Hematopoietic multipotent progenitor cell treated with erythropoietin and hydrocortisone succinate and interleukin-3 and kit ligand, for 17 days (in vitro differentiated cells): ENCODE measurements at places on chromosomes 2 and 18.

DNA sequence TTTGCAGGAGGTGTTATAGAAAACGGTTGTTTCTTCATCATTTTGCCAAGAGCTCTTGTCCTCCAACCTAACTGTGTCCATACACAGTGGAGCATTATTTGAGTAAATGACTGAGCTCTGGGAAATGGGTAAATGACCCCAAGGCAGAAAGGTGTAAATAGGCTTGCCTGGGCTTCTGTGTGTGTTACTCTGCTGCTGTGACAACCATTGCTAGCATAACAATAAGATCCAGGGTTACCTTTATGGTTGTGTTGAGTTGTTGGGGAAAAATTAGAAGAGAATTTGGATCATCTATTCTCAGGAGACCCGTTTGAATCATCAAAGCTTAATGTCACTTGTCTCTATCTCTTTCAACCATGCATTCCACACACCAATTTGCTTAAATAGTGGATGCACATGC is 672.7 kb downstream of the DPP10 start:
- DNase-seq: no peak

DNA sequence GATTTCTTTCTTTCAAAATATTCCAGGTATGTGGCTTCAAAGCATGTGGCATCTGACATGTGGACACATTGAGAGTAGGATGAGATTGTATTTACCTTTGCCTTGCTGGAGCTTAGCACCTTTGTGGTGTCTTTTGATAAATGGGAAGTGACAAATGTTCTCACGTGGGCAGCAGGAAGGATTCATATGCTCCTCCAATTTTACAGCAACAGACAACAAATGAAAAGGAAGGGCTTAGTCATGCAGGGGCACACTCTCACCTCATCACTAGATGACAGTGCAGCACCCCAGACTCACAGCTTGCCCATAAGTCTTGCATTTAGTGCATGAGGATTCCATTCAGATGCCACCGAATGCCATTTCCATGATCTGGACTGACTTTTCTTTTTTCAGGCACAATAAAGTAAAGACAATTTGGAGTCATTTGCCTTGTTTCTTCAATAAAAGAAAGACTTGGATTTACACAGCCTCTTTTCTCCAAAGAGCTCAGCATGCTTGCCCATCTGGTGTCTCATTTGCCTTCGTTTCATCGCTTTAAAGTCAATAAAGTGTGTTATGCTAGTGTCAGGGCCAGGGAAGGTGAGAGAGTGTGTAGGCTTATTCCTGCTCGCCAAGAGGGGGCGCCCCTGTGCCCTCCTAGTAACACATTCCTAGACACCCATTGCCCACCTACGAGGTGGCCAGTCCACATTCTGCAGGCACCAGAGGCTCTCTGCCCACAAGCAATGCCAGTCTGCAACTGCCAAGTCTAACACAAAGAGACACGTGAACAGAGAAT is 39.6 kb upstream of the DAPL1 start:
- no peak for DNase-seq

GRCh38 chr2:162919111-162919510 is 80.5 kb upstream of the KCNH7 start:
- DNase-seq: no peak

- DNase-seq: peak; percentile 24
Measured at GRCh38 chr2:1140389-1141003, 189.8 kb downstream of the SNTG2 start.

- DNase-seq: no peak
Measured at GRCh38 chr2:241499146-241499965, 9.0 kb downstream of the STK25 start.

DNA sequence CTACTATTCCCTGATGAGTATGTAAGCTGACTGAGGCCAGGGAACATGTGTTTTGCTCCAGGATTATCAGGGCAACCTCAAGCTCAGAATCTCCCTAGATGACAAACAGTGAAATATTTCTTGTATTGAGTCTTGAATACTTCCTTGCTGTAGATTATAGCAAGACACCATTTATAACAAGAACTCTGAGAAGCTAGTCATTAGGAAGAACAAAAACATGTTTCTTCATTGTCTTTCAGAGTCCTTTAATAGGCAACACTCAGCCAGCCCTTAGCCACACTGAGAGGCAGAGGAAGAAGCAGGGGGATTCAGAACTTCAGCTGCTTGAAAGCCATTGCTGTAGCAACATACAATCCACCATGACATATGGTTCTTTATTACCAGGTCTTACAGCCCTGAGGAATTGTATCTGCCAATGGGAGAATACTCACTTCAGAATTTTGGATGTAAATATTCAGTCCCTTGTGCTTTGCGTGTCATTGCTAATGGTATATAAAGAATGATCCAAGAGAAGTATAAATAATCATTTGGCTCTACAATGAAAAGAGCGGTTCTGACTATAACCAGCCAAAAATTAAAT is 117.5 kb upstream of the NCKAP5 start:
- DNase-seq: no peak

DNA sequence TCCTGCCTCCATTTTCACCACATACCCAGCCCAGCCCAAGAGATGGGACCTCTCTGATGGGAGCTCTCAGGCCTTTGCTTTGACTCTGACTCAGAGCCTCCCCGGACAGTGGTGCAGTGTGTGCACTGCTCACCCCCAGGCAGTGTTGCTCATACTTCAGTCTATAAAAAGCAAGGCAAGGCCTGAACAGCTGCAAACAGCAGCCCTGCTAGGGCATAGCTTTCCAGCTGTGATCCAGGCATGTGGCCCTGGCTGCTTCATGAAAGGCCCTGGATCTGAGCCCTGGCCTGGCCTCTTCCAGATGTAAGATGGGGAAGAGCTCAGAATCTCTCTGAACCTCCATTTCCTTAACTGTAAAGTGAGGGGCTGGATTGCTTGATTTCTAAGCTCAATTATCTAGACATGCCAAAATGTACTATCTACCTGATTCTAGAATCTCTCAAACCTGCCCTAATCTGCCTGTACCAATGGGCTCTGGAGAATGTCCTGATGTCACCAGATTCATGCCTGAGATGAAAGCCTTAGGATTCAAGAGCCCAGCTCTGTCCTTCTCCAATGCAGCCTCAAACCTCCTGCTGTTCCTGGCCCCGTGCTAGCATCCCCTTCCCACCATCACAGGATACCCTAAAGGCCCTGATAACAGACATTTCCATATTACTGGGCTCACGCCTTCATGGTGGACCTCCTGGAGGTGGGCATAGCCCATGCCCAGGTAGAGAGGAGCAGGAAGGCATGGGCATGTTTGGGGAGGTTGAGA is 206.9 kb downstream of the ARL4C start:
- no peak for DNase-seq

GRCh38 chr2:12032398-12032797 is 286.0 kb downstream of the LPIN1 start:
- DNase-seq: no peak

DNA sequence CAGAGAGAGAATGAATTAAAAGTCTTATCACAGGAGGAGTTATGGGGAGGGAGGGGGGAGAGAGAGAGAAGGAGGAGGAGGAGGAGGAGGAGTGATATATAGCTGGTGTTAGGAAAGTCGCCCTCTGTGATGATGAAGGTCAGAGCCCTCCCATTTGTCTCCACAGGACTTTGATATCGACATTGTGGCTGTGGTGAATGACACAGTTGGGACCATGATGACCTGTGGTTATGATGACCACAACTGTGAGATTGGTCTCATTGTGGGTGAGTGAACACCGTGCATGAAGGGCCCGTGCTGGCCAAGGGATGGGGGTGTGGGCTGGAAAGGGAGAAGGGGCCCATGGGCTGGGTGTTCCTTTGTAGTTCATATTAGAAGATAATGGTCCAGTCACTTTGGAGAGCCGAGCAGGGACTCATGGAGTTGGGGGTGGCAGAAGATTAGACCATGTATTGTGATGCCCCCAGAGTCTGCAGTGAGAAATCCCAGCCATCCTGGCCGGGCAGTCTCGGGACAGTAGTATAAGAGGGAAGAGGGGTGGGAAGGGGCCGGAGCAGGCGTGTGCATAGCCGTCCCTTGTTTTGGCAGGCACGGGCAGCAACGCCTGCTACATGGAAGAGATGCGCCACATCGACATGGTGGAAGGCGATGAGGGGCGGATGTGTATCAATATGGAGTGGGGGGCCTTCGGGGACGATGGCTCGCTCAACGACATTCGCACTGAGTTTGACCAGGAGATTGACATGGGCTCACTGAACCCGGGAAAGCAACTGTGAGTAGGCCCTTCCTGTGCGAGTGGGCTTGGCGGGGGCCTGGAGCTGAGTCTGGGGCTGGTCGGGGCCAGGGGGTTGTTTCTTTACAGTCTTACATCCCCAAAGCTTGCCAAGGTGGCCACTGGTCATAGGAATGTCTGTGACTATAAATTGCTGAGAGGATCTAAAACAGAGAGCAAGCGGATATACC is 40.0 kb downstream of the HK2 start:
- no peak for DNase-seq

GRCh38 chr18:8726963-8727705 is 21.8 kb downstream of the MTCL1 start:
- DNase-seq: no peak

GRCh38 chr2:224576088-224576715 is 9.0 kb downstream of the CUL3 start:
- no peak for DNase-seq

- DNase-seq: no peak
Measured at GRCh38 chr2:12718711-12719399, 2.1 kb downstream of the TRIB2 start.

DNA sequence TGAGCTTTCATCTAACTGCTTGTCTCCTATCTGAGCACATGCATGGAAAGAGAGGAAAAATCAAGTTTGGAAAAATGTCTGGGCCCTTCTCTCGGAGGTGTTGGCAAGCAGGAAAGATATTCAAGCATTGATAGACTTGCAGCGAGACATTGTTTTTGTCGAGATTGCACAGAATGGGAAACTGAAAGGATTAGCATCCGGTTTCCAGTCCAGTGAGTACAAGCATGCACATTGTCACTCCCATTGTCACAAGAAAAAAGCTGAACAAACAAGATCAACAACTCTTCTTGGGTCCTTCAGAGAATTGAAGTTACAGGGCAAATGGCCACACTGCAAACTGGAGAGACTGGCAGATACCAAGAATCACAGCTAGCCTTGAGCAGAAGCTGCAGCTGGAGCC is 19.6 kb upstream of the MC5R start:
- no peak for DNase-seq

- no peak for DNase-seq
Measured at GRCh38 chr2:206962966-206963365, 23.6 kb downstream of the CPO start.

GRCh38 chr2:88582030-88582429 is 45.2 kb downstream of the EIF2AK3 start:
- DNase-seq: no peak

DNA sequence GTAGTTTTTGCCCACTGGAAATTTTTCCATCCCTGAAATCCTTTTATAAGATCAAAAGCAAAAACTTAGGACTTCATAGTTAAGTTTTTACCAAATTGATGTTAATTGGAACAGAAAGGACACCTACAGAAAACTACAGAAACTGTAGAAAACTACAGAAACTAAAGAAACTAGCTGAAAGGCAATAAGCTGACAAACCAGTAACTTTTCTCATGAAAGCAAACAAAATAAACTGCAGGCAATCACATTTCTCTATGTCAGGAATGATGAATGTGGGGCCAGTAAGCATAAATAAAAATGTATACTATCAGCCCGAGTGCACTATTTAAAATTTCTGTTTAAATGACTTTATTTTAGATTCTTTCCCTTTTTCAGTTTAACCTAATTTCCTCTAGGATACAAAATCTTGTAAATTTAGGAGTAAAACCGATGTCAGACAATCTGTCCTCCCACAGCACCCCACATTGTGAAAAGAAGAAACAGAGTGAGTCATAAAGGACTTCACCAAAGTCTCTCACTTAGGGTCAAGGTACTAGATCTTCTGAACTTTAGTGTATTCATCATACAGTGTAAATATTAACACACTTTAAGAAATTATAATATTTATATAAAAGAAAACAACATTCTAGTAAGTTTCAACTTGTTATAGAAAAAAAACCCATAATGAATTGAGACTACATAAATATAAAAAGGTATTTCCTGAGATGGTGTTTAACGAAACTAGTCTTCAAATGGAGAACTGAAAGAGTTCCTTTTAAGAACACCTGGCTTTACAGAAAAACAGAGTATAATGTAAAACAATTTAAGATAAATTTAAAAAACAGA is 46.6 kb downstream of the USP40 start:
- DNase-seq: no peak

DNA sequence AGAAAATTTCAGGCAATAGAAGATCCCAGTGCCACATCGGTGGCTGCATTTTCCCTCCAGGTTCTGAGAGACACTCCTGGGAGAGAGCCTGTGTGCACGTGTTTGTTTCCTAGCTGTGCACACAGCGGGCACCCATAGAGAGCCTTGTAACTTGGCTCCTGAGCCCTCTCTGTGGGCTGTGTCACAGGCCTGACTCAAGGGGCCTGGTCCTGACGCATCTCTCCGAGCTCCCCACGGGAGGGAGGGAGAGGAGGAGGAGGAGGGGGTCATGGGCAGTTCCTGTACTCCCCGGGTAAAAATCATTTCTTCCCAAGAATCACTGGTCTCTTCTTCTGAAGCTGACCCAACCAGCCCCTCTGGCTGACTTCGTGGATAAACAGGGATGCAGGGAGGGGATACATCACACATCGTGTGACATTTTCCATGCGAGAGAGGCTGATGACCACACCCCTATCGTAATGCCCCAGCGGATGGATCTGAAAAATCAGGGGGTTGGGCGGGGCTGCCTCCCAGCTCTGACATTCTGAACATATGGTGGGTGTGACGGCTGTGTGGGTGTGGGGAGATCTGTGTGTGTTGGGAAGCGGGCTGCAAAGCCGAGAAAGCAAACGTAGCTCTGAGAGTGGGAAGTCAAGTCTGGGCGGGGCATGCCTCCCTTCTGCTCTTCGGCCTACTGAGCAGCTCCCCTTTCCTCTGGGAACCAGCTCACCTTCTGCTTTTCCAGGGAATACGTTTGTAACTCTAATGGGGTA is 308.3 kb upstream of the HS6ST1 start:
- DNase-seq: no peak

GRCh38 chr2:7792031-7792651 is 874.9 kb downstream of the RNF144A start:
- no peak for DNase-seq

DNA sequence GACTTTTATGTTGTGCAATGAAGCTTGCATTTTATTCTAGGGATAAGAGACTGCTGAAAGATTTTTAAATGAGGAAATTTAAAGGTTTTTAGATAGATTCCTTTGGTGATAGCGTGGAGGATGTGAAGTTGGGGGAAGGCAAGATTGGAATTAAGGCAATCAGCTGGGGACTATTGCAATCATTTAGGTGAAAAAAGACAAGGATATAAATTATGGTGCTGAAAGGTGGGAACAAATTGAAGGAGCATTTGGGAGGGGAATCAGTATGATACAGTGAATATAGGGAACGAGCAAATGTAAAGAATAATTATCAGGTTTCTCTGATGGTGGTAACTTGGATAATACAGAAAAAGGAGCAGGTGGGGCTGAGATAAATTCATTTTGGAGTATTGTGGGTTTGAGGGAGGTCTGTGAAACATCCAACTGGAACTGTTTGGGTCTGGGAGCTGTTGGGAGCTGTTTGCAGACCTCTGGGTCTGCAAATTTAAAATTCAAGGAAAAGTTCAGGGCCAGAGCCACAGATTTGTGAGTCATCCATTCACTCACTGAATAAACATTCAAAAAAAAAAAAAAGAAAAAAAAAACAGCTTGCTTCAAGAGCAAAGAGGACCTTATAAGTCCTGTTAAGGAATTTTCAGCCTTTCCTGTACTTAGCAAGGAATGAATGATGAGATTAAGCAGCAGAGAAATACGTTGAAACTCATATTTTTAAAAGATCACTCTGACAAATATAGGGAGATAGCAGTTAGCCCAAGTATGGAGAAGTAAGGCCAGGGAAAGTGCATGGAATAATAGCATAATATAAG is 257.5 kb upstream of the FN1 start:
- DNase-seq: no peak
